ENCODE measurements at places on chromosomes 12 and 14. TPM values are rescaled to one million over a fixed set of nuclear protein-coding genes. Genes with fewer than 3 reads are reported as not detected.

- no peak overlapping the region for H3K27ac ChIP-seq
- H3K27me3 ChIP-seq, result peaks cover 4% of the 10 kb centered on the region
- H3K36me3 ChIP-seq, result no peaks in the 10 kb centered on the region
- no peak overlapping the region for H3K4me3 ChIP-seq
These were observed 9.1 kb downstream of the LRRK2 start for GRCh38 chr12:40233741-40234367.

GRCh38 chr12:105084251-105085250 is at the start of gene ALDH1L2:
TSS of gene ALDH1L2 (minus strand) at chr12:105084458. CDS start at chr12:105084436, 22 bp downstream.
- H3K4me1 ChIP-seq, result peaks cover 8% of the 10 kb centered on the region
- peaks cover 1% of the 10 kb centered on the region for H3K36me3 ChIP-seq
- peak within 1 kb of the TSS; percentile 78 for H3K4me3 ChIP-seq
- H3K27ac ChIP-seq, result no peak within 1 kb of the TSS
- peak; percentile 76 for DNase-seq

- peaks cover 30% of the 10 kb centered on the region for H3K27me3 ChIP-seq
- DNase-seq, result no peak
- H3K4me3 ChIP-seq, result no peak overlapping the region
- no peaks in the 10 kb centered on the region for H3K36me3 ChIP-seq
- no peaks in the 10 kb centered on the region for H3K4me1 ChIP-seq
These were observed 40.6 kb upstream of the FKBP4 start for GRCh38 chr12:2754208-2754607.

Gene VIPAS39
- total RNA-seq, result 16.8 TPM
